Motor neuron (in vitro differentiated cells): ENCODE measurements at places on chromosomes 2 and 18. TPM values are rescaled to one million over a fixed set of nuclear protein-coding genes. Genes with fewer than 3 reads are reported as not detected.
A peak's percentile ranks its signal among the peaks of the same experiment; 100 is the strongest.

DNA sequence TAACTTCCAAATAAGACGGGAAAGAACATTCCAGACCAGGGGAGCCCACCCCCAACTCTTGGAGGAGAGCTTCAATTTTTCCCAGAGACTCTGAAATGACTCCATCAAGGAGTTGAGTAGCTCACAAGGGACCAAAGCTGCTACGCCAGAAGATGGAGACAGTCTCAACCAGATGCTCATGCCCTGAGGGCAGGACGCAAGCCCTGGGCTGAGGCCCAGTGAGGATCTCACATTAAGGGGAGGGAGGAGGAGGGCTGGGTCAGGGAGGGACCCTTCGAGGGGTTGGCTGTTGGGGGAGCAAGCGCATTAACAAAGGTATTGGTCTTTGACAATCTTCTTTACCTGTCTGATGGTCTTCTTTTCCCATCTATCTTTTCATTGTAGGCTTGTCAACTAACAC is 141.3 kb upstream of the SLC1A4 start:
- no peak for ATAC-seq

- no peak for ATAC-seq
Observed at GRCh38 chr2:127631541-127631996, 14.4 kb upstream of the GPR17 start.

- no peak for ATAC-seq
Observed at GRCh38 chr2:33312355-33312754, 164.1 kb upstream of the RASGRP3 start.

GRCh38 chr2:157178874-157179273 is 78.6 kb upstream of the GALNT5 start:
- no peak for ATAC-seq

DNA sequence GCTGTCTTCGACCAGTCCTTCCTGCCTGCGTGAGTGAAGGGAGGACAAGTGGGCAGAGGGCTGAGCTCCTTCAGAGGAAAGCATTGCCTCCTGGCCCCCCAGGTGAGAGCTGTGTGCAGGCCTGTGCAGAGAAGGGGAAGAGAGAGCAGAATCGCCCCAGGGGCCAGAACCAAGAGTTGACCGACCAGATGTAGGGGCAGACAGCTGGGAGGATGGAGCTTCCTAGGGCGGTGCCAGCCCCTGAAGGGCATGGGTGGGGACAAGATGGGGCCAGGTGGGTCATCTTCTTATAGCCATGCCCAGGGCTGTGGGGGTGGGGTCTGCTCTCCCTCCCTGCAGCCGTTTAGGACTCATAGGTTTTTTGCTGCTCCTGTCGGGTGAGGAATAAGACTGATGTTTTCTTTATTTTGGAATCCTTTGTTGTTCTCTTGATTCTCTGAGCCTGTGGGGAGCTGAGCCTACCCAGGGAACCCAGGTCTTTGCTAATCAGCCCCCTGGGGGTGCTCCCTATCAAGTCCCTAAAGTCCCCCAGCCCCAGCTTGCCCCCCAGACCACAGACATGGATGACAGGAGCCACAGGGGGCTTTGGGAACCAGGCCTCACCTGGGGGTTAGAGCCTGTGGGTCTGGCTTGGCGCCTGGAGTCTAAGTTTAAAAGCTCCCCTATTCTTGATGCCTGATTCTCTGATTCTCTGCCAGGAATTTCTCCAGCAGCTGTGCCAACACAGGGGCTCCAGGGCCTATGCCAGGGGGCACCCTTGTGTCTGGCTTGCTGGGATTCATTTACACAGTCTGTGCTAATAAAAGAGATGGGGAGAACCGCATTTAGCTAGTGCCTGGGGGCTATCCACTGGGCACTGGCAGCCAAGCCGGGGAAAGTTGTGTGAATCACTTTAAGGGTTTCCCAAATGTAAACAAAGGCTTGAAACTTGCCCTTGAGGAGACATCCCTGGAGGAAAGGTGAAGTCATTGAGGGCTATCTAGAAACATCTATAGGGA is 9.3 kb upstream of the EFHD1 start:
- no peak for ATAC-seq

DNA sequence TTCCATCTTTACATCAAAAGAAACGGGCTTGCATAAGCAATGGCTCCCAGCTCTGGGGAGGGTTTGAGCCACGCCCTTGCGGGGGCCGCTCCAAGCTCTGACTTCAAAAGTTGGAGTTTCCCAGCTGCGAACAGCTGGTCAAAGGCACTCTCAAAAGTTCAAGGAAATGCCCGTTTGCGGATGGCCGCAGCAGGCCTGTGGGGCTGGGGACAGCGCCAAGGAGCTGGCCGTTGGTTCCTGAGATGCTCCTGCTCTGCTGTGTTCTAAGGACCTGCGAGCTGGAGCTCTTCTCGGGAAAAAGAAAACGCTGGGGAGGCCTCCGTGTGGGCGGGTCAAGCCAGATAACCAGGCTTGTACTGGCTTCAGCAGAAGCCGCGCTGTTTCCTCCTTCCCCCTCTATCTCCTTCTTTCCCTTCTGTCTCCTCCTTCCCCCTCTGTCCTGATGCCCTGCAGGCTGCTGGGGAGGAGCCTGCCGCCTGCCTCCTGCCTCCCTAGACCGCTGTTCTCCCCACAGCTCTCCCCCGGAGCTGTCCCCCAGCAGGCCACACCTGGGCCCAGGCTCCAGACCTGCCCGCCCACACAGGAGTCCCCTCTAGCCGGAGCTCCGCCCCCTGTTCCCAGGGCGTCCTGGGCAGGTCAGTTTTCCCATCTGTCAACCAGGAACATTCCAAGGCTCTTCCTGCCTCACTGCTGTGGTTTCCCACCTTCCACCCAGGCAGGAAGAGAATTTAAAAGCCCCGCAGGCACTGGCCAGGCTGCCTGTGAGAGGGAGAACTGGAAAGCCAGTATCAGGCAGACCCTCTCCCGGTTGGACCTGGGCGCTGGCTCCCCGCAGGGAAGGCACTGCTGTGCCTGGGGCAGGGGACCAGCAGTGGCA is 14.1 kb downstream of the KLF11 start:
- peak; percentile 82 for ATAC-seq

DNA sequence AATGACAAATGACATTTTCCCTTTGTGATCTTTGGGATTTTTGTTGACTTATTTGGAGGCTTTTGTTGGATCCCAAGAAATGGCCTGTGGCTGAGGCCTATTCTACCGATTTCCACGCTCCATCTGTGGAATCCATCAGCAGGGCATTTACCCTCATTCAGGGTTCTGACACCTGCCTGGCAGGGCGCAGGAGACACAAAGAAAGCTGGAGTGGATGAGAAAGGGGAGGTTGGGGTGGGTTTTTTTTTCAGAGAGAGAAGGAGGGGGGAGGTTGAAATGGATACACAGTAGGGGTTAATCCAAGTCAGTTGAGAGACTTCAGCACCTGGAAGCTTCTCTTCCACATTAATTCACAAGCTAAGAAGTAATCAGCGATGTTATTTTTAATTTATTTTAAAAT is 59.7 kb downstream of the PAX3 start:
- ATAC-seq, result no peak

The PRSS56 gene
- not detected in 2 replicates for total RNA-seq

The CAVIN2 gene
- total RNA-seq, result 0.36 and 0.85 TPM in 2 replicates

The FOXD4L1 gene
- 0.64 and 0.75 TPM in 2 replicates for total RNA-seq
